ENCODE measurements at places on chromosomes 11 and 22.

- DNase-seq: no peak
Measured at GRCh38 chr11:12288931-12289666, 88.3 kb upstream of the PARVA start.

DNA sequence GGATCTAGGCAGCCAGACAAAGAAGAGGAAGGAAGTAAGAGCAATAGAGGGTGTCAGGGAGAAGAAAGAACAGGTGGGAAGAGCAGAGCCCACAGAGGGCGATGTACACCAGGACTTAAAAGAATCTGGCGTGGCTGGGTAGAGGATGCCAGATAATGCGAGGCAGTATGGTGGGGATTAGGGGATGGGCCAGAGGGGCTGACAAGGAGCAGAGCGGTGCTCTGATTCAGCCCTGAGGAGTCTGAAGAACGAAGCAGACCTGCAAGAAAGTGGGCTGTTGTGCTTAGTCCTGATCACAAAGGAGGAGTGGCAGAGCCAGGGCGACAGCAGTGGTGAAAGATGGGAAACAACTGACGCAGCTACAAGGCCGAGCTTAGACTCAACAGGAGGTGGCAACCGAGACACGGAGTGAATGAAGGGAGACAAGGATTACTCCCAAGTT is 163.7 kb downstream of the LARGE1 start:
- no peak for DNase-seq

DNA sequence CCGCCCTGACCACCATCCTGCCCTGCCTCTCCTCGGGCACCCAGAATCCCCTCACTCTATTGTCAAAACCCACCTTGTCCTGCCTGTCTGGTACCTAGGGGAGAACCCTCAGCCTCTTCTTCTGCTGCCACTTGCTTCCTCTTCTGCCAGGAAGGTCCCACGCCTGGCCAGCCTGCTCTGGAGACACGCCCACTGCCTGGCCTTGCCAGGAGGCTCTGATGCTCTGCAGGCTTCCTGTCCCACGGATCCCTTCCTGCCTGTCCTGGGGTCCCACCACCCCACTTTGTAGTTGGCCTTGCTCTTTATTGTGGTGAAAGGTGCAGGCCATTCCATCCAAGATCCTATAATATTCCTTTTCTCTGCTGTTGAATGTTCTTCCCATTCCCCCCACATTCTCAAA is 63.4 kb downstream of the BMAL1 start:
- DNase-seq: no peak

DNA sequence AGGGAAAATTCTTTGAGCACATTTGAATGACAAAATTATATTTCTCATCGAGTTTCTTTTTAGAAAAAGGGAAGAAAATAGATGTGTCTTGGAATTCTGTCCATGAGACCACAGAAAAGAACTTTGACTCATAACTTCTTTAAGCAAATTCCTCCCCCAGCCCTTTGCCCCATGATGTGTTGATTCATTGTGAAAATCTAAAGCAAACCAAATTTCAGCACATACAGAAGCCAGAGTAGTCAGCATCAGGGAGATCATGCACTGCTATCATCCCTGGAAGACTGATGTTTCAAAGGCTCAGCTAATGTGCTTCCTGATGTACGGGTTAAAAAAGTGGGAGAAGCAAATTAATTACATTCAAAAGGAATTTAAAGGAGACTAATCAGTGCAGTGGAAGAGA is 159.7 kb downstream of the FAT3 start:
- DNase-seq: no peak

GRCh38 chr11:69353696-69354544 is 60.0 kb downstream of the MYEOV start:
- DNase-seq: no peak
